Kidney tubule cell (primary cell): ENCODE measurements at places on chromosomes 1 and 21.

DNA sequence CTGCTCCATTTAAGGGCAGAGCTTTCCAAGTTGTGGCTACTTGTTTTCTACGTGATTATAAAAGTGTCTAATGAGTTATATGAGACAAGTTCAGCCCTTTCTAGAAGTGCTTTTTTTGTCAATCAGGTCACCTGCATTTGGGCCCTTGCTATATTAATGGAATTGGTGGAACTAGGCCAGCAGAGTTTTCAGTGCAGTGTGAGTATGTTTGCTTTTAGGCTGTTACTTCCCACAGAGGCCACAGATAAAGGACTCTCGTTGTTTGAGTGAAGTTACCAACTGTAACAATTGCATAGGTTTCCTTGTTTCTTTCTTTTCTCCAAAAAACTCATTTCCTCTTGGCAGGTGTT is 10.9 kb downstream of the SMAP2 start:
- DNase-seq: no peak

GRCh38 chr21:29939104-29939923 is 482 bp downstream of the GRIK1 start:
- DNase-seq: peak; percentile 2

- no peak for DNase-seq
Measured at GRCh38 chr1:23638786-23639241, 52.8 kb upstream of the RPL11 start.

GRCh38 chr21:35753308-35753707 is 307.0 kb downstream of the SETD4 start:
- DNase-seq: no peak

- DNase-seq: no peak
Measured at GRCh38 chr1:1600861-1601563, 1.1 kb upstream of the FNDC10 start.
